Mesothelial cell of epicardium (in vitro differentiated cells): ENCODE measurements at places on chromosomes 5 and 9.
A peak's percentile ranks its signal among the peaks of the same experiment; 100 is the strongest.

- no peak for DNase-seq
Measured at GRCh38 chr9:99305820-99306811, 84.0 kb downstream of the SEC61B start.

- DNase-seq = no peak
Measured at GRCh38 chr9:71795097-71795813, 26.9 kb upstream of the CEMIP2 start.

DNA sequence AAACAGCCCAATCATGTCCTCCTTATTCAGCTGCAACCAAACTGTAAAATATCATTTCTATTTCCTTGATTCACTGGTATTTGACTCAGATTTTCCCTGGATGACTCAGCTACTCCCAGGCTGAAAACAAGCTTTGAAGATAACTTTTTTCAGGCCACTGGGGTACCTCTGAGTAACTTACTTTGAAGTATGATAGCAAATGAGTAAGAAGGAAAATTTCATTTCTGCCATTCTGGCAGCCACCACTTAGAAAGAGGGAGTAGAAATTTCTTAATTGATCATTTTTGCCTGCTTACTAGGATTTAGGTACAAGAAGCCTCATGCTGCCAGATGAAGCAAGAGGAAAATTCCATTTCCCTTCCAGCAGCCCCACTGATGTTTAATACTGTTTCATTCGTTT is 247.4 kb downstream of the PRELID2 start:
- DNase-seq = no peak

GRCh38 chr5:126967808-126968466 is 62.4 kb downstream of the MARCHF3 start:
- no peak for DNase-seq

GRCh38 chr5:181173027-181173419 is 25.6 kb downstream of the OR2V2 start:
- no peak for DNase-seq

DNA sequence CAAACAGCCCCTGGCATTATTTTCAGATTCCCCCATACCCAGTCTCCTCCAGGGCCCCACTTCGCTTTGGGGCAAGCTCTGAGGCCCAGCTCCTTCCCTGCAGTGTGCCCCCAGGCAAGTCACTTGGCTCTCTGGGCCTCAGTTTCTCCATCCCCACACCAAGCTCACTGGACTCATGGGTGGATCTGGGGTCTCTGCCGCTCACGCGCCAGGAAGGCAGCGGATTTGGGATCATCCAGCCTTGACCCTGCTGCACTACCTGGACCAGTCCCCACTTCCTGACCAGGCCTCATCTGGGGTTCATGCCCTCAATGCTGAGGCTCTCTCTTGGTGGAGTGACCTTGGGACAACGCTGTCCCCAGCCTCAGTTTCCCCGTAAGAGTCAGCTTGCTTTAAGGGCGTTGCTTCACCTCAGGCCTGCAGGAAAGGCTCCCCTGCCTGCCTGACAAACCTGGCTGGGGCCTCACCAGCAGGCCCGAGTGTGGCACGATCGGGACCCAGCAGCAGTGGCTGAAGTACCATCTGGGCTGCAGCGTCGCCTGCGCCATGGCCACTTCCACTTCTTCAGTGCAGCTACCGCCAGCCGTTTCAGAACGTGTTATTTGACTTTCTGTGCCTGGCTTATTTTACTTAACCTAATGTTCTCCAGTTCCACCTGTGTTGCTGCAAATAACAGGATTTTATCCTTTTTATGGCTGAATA is 519.6 kb upstream of the SEMA6A start:
- DNase-seq = no peak

DNA sequence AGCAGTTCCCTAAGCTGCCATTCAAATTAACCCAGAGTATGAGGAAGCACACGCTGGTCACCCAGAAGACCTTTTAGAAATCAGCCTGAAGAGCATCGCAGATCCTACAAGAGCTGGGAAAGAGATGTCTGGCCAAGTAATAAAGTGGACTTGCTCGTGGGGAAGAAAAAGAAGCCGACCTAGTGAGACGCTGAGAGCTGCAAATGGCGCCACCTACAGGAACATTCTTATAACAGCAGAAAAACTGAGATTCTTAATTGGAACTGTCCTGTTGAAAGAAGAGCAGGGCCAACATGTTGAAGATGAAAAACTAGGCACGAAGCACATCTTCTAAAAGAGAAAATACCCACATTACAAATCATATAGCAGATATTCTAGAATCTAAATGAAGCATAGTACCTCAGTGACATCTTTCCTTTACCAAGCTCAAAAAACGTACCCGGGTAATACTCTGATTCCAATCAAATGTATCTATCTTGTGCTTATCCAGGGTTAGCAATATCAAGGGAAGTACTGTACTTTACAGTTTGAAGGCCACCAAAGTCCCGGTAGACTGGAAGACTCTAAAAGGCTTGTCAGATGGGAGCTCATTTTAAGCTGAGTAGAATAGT is 3.9 kb upstream of the GNAQ start:
- peak; percentile 54 for DNase-seq

- no peak for DNase-seq
Measured at GRCh38 chr5:40674661-40675235, 5.0 kb upstream of the PTGER4 start.

DNA sequence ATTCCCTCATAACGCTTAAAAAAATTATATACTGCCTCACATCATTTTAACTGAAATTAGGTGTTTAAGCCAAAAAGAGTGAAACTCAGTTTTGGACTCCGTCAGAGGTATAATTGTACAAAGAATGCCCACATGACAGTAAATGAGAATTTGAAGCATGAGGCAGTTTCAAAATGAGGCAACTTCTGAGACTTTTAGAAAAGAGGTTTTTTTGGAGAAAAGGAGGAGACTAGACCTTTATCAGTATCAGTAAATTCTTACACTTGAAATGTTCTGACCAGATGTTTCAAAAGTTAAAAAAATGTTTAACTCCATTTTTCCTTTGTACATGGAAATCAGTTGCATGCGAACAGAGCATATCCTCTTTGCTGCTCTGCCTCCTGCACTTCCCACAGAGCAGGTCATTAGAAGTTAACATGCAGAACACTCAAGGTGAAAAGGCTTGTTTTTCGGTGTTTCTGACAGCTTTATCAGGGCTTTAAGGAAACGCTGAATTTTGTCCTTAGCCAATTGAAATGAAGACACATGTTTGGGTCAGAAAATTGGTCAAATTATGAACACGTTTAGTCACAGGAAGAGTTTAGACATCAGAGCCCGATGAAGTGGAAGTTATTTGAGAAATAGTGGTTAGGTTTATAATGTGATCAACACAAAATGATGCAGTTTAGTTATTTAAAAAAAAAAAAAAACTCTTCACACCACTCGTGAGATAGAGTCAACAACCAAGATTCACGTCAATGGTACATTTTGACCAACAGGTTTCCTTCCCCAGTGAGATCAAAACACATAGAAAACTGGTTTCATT is 59.5 kb downstream of the PIK3R1 start:
- DNase-seq = no peak

DNA sequence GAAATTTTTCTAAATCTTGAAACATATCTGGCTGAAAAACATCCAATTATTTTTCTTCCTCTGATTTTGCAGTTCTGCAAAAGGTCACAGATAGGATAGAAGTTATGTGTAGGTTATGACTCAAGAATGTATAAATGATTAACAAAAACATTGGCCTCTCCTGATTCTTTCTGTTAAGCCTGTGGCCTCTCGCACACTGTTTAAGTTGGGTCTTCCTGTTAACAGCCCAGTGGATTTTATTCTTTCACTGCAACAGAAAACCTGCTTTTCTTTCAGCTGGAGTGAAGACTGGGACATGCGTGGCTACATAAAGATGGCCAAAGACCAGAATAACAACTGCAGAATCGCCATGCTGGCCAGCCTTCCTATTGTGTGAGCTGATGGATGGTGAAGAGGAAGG is 17.1 kb upstream of the SPATA31E1 start:
- no peak for DNase-seq

- DNase-seq = no peak
Measured at GRCh38 chr5:66174338-66174737, 30.2 kb downstream of the SREK1 start.

DNA sequence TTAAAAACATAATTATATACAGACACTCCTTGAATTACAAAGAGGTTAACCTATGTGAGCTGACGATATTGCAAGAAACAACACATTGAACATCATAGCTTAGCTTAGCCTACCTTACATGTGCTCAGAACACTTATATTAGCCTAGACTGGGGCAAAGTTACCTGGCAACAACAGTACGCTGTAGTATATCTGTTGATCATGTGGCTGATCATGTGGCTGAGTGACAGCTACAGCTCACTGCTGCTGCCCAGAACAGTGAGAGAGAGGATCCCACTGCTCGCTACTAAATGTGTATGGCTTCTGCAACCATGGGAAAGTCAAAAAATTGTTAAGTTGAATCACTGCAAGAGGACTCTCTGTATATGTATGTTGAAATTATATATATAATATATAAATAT is 169.9 kb downstream of the CDH9 start:
- DNase-seq = no peak

- DNase-seq = no peak
Measured at GRCh38 chr5:148820461-148821395, 5.7 kb upstream of the ADRB2 start.

- DNase-seq = no peak
Measured at GRCh38 chr5:53323511-53323910, 156.9 kb upstream of the FST start.

GRCh38 chr9:129467739-129468666 is 152.9 kb downstream of the C9orf50 start:
- DNase-seq = no peak

DNA sequence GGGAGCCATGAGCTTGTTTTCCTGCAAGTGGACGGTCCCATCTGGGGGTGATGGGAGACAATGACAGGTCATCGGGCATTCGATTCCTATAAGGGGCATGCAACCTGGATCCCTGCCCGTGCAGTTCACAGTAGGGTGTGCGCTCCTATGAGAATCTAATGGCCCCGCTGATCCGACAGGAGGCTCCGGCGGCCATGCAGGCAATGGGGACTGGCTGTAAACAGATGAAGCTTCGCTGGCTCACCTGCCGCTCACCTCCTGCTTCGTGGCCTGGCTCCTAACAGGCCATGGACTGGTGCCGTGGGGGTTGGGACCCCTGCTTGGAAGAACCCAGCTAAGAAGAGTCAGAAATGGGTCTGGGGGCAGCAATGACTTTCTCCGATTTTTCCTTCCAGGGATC is 21.0 kb downstream of the PAEP start:
- no peak for DNase-seq

- DNase-seq = no peak
Measured at GRCh38 chr5:143562935-143563334, 159.4 kb upstream of the NR3C1 start.

DNA sequence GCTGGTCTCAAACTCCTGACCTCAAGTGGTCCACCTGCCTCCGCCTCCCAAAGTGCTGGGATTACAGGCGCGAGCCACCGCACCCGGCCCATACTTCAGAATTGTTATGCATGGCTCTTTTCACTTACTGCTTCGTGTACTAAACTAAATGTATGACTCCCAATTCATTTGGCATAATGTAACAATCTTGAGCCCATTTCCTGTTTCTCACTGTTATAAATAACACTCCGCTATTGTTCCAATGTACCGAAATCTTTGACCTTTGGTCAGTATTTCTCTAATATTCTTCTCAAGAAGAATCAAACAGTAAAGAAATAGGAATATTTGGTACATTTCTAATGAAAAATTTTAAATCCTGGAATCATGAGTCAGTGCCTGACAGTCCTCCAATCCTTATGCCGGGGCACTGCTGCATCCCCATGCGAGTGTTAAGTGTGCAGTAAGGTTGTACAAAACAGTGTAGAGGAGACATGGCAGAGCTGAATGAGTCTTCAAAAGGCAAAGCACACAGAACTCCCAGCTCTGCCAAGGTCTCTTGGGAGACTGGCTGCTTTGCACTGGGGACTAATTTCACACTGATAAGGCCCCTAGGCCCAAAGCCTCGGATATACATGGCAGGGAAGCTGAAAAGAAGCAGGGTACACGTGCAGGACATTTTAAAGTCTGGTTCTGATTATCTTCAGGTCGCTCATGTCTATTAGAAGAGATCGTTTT is 58.4 kb downstream of the HABP4 start:
- DNase-seq = no peak

- DNase-seq = no peak
Measured at GRCh38 chr9:20703146-20703545, 19.1 kb downstream of the FOCAD start.

- no peak for DNase-seq
Measured at GRCh38 chr9:126097679-126098078, 228.9 kb upstream of the MVB12B start.

DNA sequence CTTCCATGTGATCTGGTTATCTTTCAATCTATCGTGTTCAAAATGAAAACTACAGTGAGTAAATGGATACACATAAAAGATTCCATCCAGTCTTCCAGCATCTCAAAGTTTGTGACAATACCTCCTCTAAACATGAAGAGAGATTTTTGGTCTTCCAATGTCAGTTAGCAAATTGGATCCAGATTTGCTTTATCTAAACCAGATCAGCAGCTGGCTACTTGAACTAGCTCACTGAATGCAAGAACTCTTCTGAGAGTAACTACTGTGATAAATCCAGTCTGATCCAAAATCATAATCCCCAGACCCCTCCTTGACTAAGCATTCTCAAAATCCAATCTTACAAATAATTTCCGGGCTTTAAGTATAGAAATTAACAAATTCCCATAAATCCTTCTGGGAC is 2177.9 kb upstream of the C9orf72 start:
- DNase-seq = no peak

GRCh38 chr5:108233617-108234155 is 148.2 kb downstream of the FBXL17 start:
- DNase-seq = no peak

GRCh38 chr9:33101104-33101951 is 24.9 kb upstream of the SMU1 start:
- DNase-seq = no peak

GRCh38 chr5:39341896-39342295 is 22.4 kb downstream of the C9 start:
- DNase-seq = no peak

DNA sequence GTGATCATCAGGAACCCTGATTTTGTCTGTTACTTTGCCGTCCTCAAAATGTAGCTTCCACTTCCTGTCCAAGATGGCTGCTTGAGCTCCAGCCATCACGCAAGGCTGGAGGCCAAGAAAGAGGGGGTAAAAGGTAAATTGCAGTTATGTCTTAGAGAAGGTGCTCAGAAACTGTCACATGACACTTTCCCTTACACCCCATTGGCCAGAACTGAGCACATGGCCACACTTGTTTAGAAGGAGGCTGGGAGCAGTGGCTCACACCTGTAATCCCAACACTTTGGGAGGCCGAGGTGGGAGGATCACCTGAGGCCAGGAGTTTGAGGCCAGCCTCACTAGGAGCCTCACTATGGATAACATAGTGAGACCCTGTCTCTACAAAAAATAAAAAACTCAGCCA is 140.9 kb downstream of the RGS3 start:
- DNase-seq = no peak

- DNase-seq = no peak
Measured at GRCh38 chr5:67026278-67026677, 170.3 kb downstream of the CD180 start.
